Stimulated activated CD4-positive, alpha-beta T cell treated with anti-CD3 and anti-CD28 coated beads, Interleukin-2, amount 100 ng/mL, for 4 hours (primary cell): ENCODE measurements at places on chromosomes 2 and 18.

- DNase-seq: no peak
These were observed 12.5 kb upstream of the HNRNPLL start for GRCh38 chr2:38615237-38615636.

DNA sequence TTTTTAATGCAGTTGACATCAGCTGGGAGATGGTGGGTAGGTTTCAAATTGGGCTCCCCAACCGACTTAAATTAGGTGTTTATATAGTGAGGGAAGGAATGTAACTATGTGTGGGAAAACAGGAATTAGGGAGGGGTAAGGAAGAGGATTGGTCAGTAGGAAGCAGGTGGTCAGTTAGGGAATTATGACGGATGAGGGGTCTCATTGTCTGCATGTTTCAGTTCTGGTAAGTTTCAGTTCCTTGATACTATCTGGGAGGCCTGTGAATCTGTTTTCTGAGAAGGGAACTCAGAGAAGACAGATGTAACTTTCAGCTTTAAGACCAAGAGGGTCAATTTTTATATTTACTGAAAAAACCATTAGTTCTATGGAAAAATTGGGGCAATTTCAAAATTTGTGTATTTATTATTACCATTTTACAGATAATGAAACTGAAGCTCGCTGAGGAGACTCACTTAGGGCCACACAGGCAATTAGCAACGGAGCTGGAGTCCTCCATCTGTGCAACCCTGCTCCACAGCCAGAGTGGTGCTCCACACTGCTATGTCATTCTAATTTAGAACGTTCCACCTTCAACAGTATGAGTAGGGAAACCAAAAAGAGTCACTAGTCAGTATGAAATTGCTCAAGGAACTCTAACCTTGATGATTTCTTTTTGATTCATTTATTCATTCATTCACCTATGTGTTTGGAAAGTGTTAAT is 36.0 kb upstream of the CCDC195 start:
- DNase-seq: no peak

GRCh38 chr2:200044453-200044852 is 89.1 kb downstream of the MAIP1 start:
- DNase-seq: no peak

GRCh38 chr2:111208639-111209038 is 87.9 kb downstream of the BCL2L11 start:
- no peak for DNase-seq

DNA sequence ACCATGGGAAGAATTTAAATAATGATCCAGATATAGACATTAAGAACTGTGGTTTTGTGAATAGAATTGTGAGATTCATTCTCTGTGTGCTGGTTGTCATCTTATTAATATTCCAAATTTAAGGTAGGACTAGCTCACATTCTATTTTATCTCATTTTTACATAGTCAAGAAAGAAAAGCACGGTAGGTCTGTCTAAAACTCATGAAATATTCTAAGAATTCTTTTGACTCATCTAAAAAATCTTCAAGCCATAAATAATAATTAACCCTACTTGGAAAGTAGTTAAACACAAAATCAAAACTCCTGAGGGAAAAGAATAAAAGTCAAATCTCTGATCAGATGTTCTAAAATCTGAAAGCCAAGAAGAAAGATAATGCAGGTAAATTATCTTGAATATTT is 388.8 kb upstream of the CHAC2 start:
- no peak for DNase-seq

GRCh38 chr2:73776381-73776780 is 3.5 kb downstream of the DUSP11 start:
- no peak for DNase-seq
